Left cardiac atrium (tissue), 4 donors: ENCODE measurements at places on chromosomes 5 and 9.

DNA sequence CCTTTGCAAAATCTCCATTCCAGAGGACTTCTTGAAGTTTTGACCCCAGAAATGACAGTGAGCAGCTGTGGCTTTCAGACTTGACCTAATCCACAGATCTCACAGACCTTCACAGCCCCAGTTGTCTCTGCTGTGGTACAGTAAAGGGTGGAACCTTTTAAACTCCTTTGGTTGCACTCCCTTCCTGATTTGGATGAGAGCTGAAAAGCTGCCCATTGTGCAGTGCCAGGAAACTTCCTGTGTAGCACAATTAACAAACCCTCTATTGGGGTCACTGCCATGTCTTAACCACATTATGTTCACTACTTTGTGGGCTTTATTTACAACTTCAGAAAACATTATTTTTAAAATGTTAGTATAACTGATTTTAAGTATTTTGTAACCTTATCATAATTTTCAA lies 56.7 kb upstream of the PCSK5 start:
- no peak for DNase-seq

DNA sequence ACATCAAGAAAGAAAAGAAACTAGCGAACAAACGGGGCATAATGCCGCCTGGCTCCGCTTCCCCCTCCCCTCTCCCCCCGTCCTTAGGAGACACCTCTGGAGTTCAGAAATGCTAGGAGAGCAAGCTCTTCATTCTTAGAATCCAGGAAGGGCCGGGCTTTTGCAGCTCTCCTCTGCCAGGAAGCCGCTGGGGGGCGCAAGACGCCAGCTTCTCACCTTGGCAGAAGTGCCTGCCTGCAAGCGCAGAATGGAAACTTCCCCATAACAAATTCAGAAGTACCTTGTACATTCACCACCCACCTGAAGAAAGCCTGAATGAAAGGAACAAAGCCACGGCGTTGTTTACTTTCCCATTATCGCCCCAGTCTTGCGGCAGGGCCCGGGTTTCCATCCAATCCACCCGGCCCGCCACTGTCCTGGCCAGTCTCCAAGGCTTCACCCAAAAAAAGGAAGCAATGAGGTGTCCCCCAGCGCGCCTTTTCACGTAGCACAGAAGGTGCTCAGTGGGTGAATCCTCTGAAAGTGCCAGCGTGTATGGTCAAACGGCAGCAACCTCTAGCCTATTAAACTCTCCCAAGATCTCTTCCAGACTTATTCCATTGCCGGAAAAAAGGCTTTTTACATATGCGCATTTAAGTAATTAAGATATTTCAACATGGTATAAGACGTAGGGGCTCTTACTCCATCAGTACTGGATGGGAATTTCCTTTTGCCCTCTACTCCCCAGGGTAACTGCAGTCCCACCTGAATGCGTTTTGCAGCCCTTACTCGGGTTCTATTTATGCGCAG lies 1.6 kb upstream of the GADD45G start:
- peak; percentile 90 for DNase-seq

- no peak for DNase-seq
These were observed 30.7 kb downstream of the DBH start for GRCh38 chr9:133666845-133667244.

GRCh38 chr5:145180371-145180770 lies 654.8 kb downstream of the PRELID2 start:
- DNase-seq: no peak

GRCh38 chr5:64690417-64691151 lies at the start of gene SHISAL2B:
SHISAL2B (plus strand) TSS chr5:64690503; CDS start chr5:64690624, 121 bp downstream.
- DNase-seq: no peak
